GM10248 (cell line): ENCODE measurements at places on chromosomes 7 and 10.

DNA sequence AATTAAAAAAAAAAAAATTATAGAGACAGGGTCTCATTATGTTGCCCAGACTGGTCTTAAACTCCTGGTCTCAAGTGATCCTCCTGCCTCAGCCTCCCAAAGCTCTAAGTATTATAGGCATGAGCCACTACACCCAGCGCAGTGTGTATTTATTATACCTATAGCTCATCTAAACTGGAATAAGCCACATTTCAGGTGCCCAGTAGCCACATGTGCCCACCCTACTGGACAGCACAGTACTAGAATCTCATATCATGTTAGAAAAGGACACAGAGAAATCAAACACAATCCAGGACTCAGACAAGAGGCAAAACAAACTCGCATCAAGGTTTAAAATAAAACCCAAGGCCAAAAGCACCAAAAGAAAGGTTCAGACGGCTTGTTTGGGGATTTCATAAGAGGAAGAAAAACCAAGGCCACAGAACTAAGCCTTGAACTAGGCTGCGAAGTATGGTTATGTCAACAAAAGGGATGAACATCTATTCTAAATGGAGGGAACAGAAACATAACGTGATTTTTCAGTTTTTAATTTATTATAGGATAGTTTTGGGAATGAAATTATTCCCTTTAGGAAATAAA lies 32.3 kb downstream of the SLC16A9 start:
- DNase-seq = no peak

DNA sequence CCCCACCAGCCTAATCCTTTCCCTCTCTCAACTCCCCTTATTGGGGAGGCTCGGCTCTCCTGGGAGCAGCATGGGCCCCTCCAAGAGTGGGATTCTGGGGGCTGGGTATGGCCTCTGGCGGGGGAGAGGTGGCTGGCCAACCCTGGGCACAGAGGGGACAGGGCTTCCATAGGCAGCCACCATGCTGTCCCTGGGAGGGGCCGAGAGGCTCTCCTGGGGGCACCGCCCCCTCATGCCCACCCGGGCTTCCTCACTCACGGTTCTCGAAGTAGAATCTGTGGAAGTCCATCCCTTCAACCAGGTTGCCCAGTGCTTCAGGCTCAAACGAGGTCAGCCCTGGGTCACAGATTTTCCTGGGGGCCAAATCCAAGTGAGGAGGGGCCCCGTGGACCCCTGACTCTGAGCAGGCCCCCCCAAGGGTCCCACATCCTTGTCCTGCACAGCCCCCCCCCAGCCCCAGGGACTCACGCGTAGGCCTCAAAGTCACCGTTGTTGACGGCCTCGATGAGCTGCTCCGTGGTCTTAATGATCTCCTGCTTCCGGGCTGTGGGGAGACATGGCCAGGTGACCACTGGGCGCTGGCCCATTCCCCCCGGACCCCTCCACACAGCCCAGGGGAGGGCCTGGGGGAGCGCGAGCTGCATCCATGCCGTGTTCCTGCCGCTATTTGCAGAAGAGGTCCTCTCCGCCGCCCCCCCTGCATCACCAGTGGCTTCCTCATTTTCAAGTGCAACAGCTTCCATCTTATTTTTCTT lies 19.8 kb downstream of the YKT6 start:
- no peak for DNase-seq

- no peak for DNase-seq
These were observed 16.4 kb downstream of the ZNF488 start for GRCh38 chr10:47367646-47368045.

GRCh38 chr10:13491747-13492360 lies 37.0 kb downstream of the BEND7 start:
- no peak for DNase-seq
